ENCODE measurements at places on chromosomes 11 and 22.

DNA sequence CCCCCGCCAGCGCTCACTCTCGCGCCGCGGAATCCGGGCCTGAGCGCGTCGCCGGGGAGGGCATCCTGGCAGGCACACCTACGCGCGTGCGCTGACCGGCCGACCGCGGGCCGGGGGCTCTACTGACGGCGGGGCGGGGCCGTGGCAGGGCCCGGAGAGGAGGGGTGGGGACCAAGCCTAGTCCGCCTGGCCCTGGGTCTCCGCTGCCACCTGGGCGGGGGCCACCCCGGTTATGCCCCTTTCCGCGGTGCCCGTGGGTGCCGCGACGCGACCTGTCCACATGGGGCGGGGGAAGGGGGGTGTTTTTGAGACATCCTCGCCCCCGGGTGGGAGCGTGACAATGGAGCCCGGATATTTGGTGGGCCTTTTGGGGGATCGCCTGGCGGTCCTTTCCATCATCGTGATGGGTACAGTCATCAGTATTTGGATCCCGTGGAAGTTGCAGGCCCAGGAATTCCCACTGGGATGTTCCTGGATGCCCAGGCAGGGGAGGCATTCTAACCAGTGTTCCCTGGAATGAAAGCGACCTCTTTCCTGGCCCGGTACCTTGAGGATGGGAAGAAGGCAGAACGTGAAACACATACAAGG lies 2.2 kb downstream of the NCAM1 start:
- DNase-seq: peak; percentile 77

GRCh38 chr11:107397357-107397756 lies 60.3 kb downstream of the CWF19L2 start:
- no peak for DNase-seq

- DNase-seq: peak; percentile 49
Observed at GRCh38 chr22:39634530-39635405, 64.2 kb downstream of the CACNA1I start.

DNA sequence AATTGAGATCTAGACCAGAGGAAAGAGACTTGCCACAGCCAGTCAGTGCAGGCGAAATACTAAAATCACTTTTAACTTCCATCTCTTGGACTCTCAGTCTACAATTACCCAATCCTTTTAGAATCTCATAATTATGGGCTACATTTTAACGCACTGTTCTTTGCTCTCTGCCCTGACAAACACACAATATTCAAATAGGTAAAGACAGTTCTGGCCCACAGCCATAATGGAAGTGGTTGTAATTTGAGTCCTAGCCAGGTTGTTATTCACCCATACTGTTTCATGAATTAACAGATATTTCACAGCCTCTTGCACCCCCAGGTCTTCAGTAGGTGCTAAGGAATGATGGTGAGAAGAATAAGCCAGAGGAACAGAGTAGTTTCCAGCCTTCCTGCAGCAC lies 830 bp downstream of the C11orf97 start:
- peak; percentile 85 for DNase-seq

GRCh38 chr22:49551446-49551845 lies 276.2 kb downstream of the BRD1 start:
- no peak for DNase-seq

DNA sequence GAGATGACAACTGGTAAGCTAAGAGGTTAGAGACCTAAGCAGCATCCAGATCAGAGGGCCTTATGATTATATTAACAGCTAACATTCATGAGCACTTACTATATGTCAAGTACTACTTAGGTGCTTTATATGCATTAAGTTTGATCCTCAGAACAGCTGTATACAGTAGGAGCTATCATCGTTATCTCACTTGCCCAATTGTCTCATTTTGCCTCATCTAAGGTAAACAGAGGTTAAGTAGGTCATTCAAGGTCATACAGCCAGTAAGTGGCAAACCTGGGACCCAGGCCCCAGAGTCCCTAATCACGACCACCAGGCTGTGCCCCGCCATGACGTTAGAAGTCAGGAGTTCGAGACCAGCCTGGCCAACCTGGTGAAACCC lies 4.6 kb upstream of the POLR3H start:
- no peak for DNase-seq

GRCh38 chr11:13289081-13289480 lies 11.5 kb downstream of the BMAL1 start:
- no peak for DNase-seq

All from COR-L47 (cell line).